ENCODE measurements at places on chromosomes 1 and 21. TPM values are rescaled to one million over a fixed set of nuclear protein-coding genes. Genes with fewer than 3 reads are reported as not detected.

- no peak for DNase-seq
These were observed 318.1 kb downstream of the USP25 start for GRCh38 chr21:16047904-16048303.

KDF1 gene
- total RNA-seq, result 14.6 TPM

DNA sequence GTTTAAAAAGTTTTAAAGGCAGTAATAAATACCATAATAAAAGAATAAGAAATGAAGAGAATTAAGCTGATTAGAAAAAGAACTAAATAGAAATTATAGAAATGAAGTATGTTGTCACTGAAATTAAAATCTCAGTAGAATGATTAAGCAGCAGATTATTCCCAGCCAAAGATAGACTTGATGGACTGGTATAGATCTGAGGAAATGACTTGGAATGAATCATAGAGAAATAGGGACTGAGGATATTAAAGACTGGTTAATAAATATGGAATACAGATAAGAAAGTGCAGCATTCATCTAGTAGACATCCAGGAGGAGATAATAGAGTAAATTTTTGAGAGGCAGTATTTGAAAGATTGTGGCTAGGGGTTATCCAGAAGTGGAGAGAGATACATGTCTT, 28.7 kb downstream of the MARK1 start:
- DNase-seq, result no peak

RGS1 gene
- 0.07 TPM for total RNA-seq

- no peak for DNase-seq
These were observed 1.7 kb upstream of the AIRE start for GRCh38 chr21:44283948-44284347.

GRCh38 chr1:157959750-157960149, 33.7 kb upstream of the KIRREL1 start:
- no peak for DNase-seq

Data from H7 (cell line).